ENCODE measurements at places on chromosomes 1 and 21. TPM values are rescaled to one million over a fixed set of nuclear protein-coding genes. Genes with fewer than 3 reads are reported as not detected.

DNA sequence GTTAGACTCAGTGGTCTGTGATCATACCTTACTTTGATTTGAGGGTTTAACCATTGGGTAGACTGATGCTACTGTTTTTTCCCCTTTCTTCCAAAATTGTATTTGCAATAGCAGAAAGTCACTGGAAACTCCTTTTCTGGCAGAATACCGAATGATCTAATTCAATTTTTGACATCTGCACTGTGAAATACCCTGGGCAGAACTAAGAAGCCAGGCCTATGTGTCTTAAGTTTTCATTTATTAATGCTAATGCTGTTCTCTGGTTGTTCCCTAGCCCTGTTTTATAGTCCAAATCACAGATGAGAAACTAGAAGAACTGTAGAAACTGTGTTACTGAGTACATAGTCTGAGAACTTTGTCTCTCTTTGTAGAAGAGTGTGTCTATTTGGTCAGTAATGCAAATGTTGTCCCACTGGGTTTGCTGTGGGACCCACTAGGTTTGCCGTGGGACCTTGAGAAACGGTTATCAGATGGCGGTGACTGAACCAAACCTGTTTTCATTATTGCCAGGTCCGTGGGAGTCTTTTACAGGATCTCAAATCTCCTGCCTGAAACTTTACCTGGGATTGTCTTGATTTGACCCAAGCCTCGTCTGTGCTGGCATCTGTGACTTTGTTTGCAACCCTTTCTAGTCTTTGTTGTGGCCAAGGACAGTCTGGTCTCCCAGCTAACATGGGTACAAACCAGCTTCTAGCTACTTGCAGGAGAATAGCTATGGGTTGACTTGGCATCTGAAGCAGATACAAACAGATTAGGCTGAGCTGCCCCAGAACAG lies 41.4 kb downstream of the PEX14 start:
- peaks cover 57% of the 10 kb centered on the region for H3K4me1 ChIP-seq
- H3K27ac ChIP-seq = no peak overlapping the region
- DNase-seq = no peak
- no peak overlapping the region for H3K4me3 ChIP-seq
- no peaks in the 10 kb centered on the region for H3K27me3 ChIP-seq
- H3K36me3 ChIP-seq = peaks cover 14% of the 10 kb centered on the region

- no peak overlapping the region for H3K27ac ChIP-seq
- H3K36me3 ChIP-seq = no peaks in the 10 kb centered on the region
- no peak overlapping the region for H3K4me3 ChIP-seq
These were observed 3.7 kb upstream of the PLOD1 start for GRCh38 chr1:11930571-11931445.

- H3K4me3 ChIP-seq = no peak overlapping the region
- no peaks in the 10 kb centered on the region for H3K4me1 ChIP-seq
- peaks cover 12% of the 10 kb centered on the region for H3K27me3 ChIP-seq
- no peak for DNase-seq
These were observed 59.0 kb upstream of the ATP2B4 start for GRCh38 chr1:203567596-203567995.

DNA sequence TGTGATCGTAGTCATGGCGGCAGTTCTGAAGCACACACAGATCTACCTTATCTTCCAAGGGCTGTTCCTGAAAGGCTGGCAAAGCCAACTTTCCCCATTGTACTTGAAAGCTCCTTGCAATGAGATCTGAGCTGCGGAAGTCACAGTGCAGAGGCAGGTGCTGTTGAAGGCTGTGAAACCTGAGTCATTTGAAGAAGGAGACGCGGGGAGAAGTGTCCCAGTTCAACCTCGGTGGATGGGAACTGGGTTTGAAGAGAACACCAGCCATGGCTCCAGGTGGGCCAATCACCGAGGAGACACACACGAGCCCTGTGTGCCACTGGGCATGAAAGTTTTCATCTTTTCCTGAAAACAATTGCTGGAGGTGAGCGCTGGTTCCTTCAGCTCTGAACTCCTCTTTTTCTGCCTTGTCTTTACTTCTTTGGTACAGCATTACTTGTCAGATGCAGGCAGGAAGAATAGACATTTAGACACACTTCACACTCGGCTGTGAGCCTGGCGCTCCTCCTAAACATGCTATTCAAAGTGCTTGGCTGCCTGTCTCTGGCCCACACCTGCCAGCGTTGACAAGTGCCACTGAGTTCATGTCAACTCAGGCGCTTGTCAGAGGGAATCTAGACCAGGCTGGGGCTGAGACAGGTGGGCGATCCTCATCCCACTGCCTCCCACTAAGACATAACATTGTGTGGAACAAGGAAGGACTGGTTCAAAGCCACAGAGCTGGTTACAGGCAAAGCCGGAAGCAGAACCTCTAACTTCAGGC lies 25.7 kb upstream of the PDE9A start:
- H3K27me3 ChIP-seq = peaks cover 17% of the 10 kb centered on the region
- H3K4me3 ChIP-seq = no peak overlapping the region
- H3K27ac ChIP-seq = no peak overlapping the region
- no peaks in the 10 kb centered on the region for H3K36me3 ChIP-seq
- DNase-seq = no peak

The PRDM16 gene
- not detected for total RNA-seq
